Activated naive CD4-positive, alpha-beta T cell treated with Interleukin-2 at 50 U/mL for 16 hours (primary cell): ENCODE measurements at places on chromosomes 5 and 9.

GRCh38 chr9:123893831-123894460 is 36.0 kb downstream of the DENND1A start:
- DNase-seq = no peak

DNA sequence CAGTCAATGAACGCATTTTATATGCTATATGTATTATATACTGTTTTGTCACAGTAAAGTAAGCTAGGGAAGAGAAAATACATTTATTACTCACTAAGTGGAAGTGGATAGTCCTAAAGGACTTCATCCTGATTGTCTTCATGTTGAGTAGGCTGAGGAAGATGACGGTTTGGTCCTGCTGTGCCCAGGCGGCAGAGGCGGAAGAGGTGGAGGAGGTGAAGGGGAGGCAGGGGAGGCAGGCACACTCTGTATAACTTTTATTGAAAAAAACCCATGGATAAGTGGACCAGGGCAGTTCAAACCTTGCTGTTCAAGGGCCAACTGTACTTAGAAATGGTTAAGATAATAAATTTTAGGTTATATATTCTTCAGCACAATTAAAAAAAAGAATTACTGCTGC is 28.5 kb downstream of the TJP2 start:
- DNase-seq = no peak

DNA sequence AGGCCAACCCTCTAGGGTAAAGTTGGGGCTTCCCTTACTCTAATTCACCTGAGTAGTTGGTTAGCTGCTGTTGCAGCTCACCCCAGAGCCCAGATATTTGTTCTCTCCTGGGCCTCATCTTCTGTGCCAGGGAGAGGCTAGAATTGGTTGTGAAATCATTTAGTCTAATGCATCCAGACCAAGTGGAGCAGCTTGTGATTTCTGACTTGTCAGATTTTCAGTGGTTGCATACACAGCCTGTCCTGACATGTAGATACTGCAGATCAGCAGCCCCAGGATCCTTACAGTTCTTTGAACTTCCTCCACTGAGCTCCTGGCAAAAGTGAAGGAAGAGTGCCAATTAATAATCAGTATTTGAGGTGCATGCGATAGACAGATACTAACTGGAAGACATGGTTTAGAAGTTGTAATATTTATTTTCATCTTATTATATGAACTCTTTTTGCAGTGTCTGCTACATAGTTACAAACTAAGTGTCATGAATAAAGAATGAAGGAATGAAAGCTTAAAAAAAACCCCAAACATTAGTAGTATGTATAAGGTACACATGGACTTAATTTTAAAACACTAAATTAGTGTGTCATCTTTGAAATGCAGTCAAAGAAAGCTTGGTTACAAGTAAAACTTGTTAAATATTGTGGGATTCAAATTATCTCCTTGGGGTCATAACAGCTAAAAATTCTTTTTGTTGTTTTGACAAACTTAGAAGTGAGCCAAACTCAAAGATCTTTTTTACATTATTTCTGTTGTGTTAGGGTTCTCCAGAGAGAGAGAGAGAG is 128.5 kb downstream of the VPS13A start:
- DNase-seq = no peak

- DNase-seq = no peak
Observed at GRCh38 chr5:170442391-170442790, 53.2 kb upstream of the KCNMB1 start.

DNA sequence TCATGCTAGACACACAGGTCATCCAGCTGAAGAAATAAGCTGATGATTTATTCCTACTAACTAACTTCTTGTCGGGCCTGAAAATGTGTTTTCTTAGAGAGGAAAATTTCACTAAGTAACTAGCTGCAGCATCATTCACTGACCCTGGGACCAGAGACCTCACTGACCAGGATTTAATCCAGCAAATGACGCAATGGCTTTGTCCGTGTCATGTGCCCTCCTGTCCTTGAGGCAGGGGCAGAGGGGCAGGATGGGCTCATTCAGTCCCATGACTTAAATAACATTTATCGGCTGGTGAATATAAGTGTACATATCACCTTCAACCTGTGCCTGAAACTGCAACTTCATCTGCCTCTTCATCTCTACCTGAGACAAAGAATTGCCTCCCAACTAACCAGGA is 154.8 kb downstream of the SEMA5A start:
- no peak for DNase-seq

- peak; percentile 62 for DNase-seq
Observed at GRCh38 chr5:151251001-151251551, 1.9 kb upstream of the GM2A start.

DNA sequence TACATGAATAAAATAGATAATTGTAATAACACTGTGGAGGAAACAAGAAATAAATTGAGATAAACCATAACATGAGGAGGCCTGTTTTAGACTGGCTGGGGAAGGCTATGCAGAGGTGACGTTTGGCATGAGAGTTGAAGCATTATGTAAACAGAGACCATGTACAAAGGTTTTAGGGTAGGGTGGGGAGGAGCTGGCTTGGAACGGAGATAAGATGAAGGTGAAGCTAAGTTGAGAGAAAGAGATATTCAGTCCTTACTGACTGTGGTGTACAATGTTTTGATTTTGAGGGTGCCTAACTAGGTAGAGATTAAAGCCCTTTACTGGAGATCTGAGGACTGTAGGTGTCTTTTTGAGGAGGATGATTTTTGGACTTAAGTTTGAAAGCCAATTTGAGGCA is 17.8 kb downstream of the MAN2A1 start:
- DNase-seq = no peak

DNA sequence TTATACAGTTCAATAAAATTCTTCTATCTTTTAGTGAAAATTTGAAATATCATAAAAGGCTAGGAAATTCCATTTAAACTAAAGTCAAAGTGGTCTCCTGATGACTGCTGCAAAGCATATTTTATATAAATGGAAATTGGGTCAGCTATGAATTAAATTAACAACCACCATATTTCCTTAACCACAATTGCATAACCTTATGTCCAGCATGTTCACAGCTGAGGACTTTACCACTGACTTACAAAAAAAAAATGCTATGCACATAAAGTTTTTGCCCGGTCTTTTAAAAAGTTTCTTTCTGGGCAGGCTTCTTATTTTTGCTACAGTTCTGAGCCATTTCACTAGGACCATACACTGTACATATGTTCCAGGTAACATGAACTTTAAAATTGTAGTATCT is 208.6 kb upstream of the RGMB start:
- no peak for DNase-seq

GRCh38 chr5:145911164-145911563 is 25.2 kb upstream of the SH3RF2 start:
- no peak for DNase-seq

- DNase-seq = no peak
Observed at GRCh38 chr5:18195910-18196309, 561.6 kb downstream of the TAF11L14 start.

DNA sequence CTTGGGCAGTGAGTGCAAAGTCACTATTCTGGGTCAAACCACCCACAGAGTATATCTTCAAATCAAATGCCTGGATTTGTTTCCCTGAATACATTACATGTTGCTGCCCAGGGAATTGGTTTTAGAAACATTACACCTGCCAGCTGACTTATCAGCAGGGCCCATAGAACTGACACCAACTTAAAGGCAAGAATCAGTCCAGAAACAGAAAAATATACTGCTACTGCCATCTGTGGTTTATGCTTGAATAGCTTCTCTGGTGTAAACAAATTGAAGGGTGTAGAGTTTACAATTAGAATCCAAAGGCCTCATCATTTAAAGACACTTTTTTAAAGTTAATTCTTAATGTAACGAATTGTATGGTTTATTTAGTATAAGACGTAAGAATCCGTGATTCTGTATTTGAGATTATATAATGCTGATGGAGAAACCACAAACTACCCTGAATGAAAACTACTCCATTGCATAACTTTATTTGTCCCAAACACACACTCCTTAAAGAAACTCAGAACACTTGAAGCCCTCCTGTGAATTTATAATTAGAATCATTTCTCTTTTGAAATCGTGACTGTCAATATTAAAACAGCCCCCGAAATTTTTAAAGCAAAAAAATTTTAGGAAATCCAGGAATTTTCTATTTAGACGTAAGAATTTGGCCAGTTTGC is 6.2 kb downstream of the NR6A1 start:
- no peak for DNase-seq

- no peak for DNase-seq
Observed at GRCh38 chr5:177470759-177471536, 2.5 kb downstream of the DBN1 start.

DNA sequence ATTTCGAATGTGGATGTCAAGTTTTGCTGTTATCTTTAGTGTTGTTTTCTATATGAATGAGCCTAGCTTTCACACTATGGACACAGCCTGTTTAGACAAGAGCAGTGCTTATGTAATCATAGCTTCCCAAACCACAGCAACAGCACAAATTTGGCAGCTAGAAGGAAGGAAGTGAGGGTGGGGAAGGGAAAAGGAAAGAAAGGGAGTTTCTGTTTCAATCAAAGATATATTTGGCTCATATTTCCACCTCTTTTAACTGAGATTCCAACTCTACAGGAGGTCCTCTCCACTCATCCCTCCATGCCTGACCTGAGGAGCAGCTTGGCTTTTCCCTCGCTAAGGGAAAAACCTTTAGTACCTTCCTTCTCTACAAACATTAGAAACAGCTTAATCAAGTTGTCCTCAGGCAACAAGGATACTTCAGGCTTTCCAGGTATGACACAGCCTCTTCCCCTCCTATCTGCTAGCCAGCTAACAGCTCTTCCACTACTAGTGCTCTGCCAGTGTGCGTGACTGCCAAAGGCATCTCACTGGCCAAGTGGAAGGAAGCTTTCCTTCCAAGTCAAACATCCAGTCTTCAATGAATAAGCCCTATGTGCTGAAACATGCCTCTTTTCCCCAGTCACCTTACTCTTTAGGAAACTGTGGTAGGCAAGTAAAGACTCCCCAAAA is 268.6 kb upstream of the PTGER4 start:
- DNase-seq = no peak

DNA sequence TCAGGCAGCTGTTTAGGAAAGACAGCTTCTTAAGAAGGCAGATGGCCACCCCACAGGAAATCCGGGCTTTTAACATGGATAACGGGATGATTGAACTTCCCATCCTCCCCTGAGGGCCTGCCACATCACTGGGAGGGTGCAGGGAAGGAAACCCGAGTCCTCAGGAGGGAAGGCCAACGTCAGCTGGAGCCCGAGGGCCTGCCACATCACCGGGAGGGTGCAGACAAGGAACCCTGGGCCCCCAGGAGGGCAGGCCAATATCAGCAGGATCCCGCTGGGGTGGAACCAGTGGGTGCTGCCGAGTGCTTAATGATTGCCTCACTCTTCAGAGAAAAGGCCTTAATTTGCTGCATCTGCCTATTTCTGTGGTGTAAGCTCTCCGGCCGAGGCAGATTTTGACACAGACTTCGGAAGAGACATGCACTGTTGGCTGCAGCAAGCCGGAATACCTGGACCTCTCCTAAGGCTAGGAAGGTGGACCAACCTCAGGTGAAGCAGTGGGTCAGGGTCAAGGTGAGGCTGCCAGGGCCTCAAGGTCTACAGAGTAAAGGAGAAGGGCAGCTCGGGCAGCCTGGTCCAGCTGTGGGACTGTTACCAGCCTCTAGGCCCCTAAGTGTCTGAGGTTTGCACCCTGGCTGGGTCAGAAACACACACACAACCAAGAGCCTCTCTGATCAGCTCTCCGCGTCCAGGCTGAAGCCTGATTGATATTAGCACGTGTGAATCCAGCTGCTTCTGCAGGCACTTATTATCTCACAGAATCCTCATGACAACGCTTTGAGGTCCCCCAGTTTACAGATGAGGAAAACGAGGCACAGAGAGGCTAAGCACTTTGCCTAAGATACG is 14.8 kb upstream of the COL5A1 start:
- DNase-seq = no peak

GRCh38 chr5:140228364-140228837 is 53.4 kb downstream of the CYSTM1 start:
- DNase-seq = no peak

GRCh38 chr5:179801304-179802206 is 5.1 kb downstream of the MGAT4B start:
- DNase-seq = peak; percentile 87

DNA sequence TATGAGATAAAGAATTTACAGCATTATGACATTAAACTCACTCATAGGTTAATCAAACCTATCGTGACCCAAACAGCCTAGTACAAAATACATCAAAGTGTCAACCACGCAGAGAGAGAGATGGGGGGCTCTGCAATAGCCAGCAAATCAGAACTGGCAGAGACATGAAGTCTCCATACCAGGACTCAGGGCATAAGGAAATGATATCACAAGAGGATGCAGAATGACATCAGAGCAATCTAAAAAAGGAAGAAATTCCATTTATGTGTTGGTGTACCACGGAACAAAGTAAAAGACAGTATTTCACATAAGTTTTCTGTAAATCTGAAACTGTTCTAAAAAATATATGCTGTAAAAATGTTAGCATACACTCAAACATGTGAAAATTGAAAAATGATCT is 24.6 kb downstream of the BICD2 start:
- DNase-seq = no peak

DNA sequence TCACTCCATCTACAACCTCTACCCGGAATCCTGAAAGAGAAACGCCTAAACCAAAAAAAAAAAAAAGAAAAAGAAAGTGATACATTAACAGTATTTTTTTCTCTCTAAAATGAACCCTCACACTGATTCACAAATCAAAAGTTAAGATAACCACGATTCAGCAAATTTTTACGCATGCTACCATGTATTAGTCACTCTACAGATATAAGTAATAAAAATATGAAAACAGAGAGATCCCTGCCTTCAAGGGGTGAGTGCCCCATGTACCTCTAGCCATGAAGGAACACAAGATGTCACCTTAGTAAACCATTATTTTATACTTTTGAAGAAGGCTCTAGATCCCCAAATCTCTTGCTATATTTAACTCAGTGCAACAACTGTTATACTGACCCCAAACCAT is 33.4 kb downstream of the CEMIP2 start:
- DNase-seq = no peak
